ENCODE measurements at places on chromosomes 11 and 22. TPM values are rescaled to one million over a fixed set of nuclear protein-coding genes. Genes with fewer than 3 reads are reported as not detected.

The DSCAML1 gene
- 2.3 TPM for total RNA-seq

The TOMM22 gene
- 50.2 TPM for total RNA-seq

The KCNE3 gene
- 5.4 TPM for total RNA-seq

GRCh38 chr11:1341928-1342524 is 32.6 kb upstream of the TOLLIP start:
- peak; percentile 50 for DNase-seq

DNA sequence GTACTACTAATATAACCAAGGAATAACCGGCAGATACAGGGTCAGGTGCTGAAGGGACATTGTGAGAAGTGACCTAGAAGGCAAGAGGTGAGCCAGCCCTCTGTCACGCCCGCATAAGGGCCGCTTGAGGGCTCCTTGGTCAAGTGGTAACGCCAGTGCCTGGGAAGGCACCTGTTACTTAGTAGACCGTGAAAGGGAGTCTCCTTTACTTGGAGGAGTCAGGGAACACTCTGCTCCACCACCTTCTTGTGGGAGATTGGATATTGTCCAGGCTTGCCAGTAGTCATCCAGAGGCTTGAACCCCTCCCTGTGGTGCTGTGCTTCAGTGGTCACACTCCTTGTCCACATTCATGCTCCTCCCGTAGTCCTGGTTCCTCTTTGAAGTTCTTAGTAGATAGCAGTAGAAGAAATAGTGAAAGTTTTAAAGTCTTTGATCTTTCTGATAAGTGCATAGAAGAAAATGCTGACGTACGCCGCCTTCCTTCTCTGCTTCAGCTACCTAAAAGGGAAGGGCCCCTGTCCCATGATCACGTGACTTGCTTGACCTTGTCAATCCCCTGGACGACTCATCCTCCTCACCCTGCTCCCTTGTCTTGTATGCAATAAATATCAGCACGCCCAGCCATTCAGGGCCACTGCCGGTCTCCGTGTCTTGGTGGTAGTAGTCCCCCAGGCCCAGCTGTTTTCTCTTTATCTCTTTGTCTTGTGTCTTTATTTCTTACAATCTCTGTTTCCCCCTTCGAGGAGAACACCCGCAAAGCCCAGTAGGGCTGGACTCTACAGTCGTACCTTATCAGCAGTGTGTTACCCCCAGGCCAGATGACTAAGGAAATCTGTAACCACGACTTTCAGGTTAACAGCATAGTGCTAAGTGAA is 6.1 kb downstream of the NUP50 start:
- DNase-seq, result no peak

- DNase-seq, result no peak
Observed at GRCh38 chr11:97163631-97164191, 773.9 kb downstream of the JRKL start.

GRCh38 chr11:61534025-61534932 is 25.7 kb downstream of the LRRC10B start:
- no peak for DNase-seq

- DNase-seq, result no peak
Observed at GRCh38 chr11:96218901-96219300, 124.1 kb downstream of the MAML2 start.

GRCh38 chr11:17165247-17165890 is 42.4 kb downstream of the PIK3C2A start:
- DNase-seq, result no peak

DNA sequence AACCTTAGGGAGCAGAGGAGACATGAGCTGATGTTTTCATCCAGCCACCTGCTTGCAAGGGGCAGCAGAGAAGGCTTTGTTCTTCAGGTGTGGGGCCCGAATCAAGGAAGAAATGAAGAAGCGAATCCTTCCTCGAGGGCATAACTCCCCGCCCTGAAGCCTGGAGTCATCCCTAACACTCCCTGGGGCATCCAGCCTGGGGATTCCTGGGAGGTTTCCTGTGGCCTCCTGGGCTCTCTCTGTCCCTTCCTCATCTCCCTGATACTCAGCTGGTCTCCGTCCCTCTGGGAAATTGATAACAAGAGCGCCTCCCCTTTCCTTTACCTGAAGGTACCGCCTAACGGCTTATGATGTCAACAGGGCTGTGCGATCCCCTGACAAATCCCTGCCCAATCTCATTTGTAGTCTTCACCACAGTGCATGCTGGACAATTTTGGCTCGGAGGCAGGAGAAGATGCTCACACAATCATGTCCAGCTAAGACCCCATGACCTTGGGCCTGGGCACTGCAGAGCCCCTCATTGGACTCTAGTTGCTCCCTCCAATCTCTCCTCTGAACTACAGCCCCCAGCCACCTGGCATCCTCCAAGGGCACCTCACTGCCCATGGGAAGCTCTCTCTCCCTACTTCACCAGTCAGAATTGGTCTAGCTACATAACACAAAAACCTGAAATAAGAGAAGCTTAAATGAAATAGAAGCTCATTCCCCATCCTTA is 80.6 kb upstream of the RTL6 start:
- DNase-seq, result peak; percentile 50

DNA sequence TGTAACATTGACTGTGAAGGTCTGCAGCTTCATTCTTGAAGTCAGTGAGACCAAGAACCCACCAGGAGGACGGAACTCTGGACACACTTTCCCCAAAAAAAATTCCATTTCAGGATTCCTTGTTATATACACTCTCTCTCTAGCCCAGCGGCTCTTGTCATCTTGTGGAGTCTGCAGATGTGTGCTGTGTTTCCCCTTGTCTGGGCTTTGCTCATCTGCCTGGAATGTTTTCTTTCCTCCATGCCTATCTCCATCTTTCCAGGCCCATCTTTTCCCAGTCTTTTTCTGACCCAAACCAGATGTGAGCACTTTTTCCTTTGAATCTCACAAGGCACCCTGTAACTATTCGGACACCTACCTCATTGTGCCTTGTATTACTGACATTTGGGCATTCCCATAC is 5.1 kb upstream of the DRG1 start:
- DNase-seq, result no peak

DNA sequence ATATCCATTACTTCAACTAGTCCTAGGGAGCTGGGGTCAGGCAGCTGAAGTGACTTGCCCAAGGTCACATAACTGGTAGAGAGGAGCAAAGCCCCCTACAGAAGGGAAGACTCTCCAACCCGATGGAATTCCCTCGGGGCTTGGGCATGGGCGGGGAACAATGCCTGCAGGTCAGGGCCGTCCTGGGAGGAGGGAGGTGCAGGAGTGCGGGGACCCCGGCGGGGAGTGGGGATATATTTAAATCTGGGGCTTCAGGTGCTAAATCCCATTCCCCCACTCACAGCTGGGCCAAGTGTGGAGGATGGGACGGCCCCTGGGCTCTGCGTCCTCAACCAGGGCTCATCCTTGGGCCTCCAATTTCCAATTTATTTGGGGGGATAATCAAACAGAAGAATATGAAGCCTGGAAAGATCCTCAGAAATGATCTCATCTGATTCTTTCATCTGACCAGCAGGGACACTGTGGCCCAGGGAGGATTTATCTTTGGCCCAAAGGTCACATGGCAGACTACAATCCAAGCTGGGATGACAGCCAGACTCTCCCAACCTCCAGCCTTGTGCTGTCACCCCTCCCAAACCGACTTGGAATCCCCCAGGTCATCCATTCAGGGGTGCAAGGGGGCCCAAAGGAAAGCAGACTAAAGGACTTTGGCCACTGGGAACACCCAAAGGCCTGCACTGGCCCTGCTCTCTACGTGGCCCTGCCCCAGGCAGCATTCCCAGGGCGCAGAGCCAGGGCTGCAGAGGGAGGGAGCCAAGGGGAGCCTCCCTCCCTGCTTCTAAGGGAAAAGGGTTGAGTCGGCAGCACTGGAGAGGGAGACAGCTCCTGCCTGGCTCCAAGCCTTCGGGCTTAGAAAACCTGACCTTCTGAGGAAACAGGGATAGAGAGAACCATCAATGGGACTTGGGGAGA is 8.7 kb upstream of the C1QTNF6 start:
- peak; percentile 95 for DNase-seq

DNA sequence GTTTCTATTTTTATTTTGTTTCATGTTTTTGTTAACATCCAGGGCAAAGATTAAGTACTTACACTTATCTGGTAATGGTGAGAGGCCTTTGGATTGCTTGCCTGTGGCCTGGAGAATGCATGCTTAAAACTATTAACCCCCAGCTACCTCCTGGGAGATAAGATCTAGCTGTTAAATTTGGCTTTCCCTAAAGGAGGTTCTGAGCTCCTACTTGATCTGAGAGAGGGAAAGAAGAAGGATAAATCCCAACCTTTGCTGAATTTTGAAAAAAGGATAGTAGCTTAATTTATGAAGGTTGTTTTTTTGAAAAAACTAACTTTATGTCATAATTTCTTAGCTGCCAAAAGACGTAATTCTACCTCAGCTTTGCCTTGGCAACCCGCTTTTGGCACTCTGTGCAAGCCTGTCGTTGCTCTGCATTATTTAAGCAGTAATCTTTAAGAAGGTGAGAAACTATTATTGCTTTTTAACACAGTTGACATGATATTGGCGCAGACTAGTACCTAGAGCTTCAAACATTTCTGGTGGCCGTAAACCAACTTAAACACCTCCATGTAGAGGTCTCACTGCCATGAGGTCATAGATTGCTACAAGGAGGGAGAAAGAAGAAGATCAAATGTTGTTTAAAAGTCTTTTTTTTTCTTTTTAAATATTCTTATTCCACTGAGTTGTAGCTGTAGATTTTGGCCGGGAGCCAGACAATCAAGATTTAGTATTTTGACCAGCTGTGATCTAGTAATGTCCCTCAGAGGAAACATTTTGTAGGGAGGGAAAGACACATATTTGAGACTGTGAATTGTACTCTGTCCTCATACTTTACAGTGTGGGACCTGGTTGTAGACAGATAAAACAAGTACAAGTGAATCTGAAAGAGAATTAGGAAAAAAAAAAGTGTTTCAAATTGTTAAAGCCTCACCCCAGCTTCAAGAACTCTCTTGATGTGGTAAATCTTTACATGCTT is 74.4 kb downstream of the WNT11 start:
- DNase-seq, result no peak

GRCh38 chr11:103963648-103964047 is 72.8 kb upstream of the DDI1 start:
- no peak for DNase-seq

DNA sequence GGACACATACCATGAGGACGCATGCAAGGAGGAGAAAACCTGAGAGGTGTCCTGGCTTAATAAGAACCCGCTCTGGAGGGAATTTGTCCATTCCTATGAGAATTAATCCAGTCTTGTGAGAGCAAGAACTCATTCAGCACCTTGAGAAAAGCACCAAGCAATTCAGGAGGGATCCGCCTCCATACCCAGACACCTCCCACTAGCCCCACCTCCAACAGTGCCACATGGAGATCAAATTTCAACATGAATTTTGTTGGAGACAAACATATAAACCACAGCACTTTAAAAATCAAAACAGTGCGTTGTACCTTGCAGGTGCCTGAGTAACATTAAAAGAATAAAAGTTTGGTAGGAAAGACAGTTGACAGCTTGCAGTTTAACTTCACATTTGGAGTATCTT is 11.4 kb downstream of the UBE4A start:
- DNase-seq, result no peak

DNA sequence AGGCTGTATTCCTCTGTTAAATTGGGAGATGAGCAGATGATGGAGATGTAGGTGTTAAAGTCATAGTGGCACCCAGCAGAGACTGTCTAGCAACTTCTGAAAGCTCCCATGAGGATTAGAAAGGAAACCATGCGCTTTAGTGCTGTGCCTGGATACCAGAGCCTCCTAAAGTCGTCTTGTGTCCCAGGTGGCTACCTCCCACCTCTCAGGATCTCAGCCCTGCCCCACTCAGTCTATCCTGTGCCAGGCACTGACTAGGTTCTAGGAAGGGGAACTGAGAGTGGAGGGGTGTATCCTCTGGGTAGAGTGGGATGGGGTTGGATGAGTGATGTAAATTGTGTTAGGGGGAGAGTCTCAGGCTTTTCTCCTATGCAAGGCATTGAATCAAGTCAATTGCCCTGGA is 60.2 kb downstream of the KIAA1671 start:
- no peak for DNase-seq

GRCh38 chr11:70611821-70612220 is 213.5 kb downstream of the CTTN start:
- DNase-seq, result no peak

DNA sequence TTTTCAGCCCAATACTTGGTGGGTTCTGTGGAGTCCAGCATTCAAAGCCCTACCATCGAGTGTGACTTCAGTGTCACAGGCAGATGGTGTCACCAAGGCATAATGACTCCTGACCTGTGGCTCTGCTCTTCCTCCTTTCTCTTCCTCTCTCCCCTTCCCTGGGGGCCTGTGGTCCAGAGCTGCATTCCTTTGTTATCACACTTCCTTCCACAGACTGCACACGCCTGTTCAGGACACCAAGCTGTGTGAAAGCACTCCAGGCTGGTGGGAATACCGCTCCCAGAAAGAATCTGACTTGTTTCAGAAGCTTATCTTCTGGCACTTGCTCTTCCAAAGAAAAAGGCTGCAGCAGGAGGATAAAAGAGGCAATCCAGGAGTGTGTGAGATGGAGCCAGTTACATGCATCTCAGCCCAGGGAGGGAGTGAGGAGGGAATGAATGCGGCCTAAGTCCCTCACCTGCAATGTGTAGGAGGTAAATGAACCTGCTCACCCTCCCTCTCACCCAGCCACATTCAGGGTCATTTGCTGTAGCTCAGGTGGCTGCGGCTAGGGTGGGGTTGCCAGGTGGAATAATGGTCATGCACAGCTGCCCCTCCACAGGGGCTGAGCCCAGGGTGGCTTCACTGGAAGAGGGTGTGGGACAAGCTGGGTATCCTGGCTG is 79.3 kb downstream of the ADAMTS15 start:
- no peak for DNase-seq

DNA sequence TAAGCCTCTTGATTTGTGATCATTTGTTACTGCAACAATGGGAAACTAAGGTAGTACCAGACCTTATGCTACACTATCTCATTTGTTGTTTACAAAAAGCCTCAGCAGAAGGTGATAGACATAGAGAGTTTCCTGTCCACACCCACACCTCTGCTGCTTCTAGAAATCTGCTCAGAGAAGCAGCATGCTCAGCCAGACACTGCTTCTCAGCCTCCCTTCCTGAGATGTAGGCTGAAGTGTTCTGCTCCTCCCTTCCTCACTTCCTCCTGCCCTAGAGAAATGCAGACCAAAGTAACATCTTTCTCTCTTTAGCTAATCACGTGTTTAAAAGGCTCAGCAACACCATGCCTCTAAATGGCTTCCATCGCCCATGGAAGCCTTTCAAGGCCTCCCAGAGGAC is 88.4 kb downstream of the SLC1A2 start:
- DNase-seq, result no peak

DNA sequence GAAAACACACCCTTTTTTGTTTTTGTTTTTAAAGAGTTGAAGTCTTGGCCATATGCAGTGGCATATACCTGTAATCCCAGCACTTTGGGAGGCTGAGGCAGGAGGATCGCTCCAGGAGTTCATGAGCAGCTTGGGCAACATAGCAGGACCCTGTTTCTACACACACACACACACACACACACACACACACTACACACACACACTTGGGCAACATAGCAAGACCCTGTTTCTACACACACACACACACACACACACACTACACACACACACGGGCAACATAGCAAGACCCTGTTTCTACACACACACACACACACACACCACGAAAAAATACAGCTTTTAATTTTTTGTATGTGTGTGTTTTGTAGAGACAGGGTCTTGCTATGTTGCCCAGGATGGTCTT is 54.5 kb downstream of the HIPK3 start:
- DNase-seq, result no peak

GRCh38 chr11:108592591-108593213 is 866 bp downstream of the EXPH5 start:
- no peak for DNase-seq

GRCh38 chr11:14789879-14790484 is 102.0 kb downstream of the CYP2R1 start:
- DNase-seq, result no peak
